ENCODE measurements at places on chromosomes 12 and 14. TPM values are rescaled to one million over a fixed set of nuclear protein-coding genes. Genes with fewer than 3 reads are reported as not detected.

PRPH gene
- 0.36 TPM for total RNA-seq

PMEL gene
- total RNA-seq, result 0.61 TPM

PRB2 gene
- total RNA-seq, result not detected

FOXM1 gene
- total RNA-seq, result 0.09 TPM

PRKAG1 gene
- 72.8 TPM for total RNA-seq

HECTD4 gene
- 23.1 TPM for total RNA-seq

CLEC1B gene
- not detected for total RNA-seq

NUP37 gene
- total RNA-seq, result 19.2 TPM

LALBA gene
- total RNA-seq, result not detected

BTBD7 gene
- 26.3 TPM for total RNA-seq

GALNT8 gene
- 2.6 TPM for total RNA-seq

CCDC197 gene
- 1.1 TPM for total RNA-seq

CCDC38 gene
- 0.20 TPM for total RNA-seq

BMAL2 gene
- total RNA-seq, result 6.2 TPM

CLEC4D gene
- not detected for total RNA-seq

CRADD gene
- 97.1 TPM for total RNA-seq

USP44 gene
- 0.50 TPM for total RNA-seq

CELA1 gene
- total RNA-seq, result not detected

ADGRD1 gene
- total RNA-seq, result 66.3 TPM

NEDD1 gene
- 13.6 TPM for total RNA-seq

AKAP5 gene
- 0.16 TPM for total RNA-seq

USP15 gene
- 69.7 TPM for total RNA-seq

SMIM41 gene
- total RNA-seq, result not detected

CLEC7A gene
- total RNA-seq, result 2.0 TPM

SERPINA9 gene
- total RNA-seq, result not detected

CD163L1 gene
- total RNA-seq, result 2.6 TPM

LRRIQ1 gene
- total RNA-seq, result 0.27 TPM

ACSS3 gene
- 29.4 TPM for total RNA-seq

SERPINA10 gene
- total RNA-seq, result not detected

IL26 gene
- total RNA-seq, result not detected

NTF3 gene
- total RNA-seq, result 1.7 TPM

COCH gene
- total RNA-seq, result 1.4 TPM

PDZRN4 gene
- 0.10 TPM for total RNA-seq

TAS2R7 gene
- total RNA-seq, result not detected
